Fibroblast of the conjunctiva (primary cell): ENCODE measurements at places on chromosomes 4 and X.
A peak's percentile ranks its signal among the peaks of the same experiment; 100 is the strongest.

- no peak for DNase-seq
Observed at GRCh38 chrX:110321081-110321480, 3.2 kb upstream of the AMMECR1 start.

DNA sequence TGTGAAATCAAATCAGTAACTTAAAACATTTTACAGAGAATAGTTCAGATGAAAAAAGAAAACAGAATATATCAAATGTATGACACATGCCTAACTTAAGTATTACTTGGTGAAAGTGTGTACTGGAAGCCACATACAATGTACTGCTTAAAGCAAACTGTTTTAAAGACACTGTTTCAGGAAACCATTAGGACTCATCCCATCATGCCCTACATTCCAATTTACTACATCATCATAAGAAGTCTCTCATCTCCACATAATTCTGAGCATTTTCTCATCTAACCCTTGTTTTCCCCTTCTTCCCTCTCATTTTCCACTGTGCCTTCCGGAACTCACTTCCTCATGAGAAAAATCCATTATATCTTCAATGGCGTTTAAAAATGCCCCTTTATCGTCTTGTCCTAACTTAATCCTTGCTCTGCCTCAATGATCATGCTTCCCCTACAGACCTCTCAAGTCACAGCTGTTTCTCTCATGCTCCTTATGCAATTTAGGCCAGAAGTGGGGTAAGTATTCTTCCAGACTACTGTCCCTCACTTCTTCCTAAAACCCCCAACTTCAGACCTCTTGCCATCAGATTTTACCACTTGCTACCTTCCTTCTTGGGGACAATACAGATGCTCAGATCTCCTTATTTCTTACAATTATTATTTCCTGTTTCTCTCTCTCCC, 26.8 kb upstream of the FGF5 start:
- DNase-seq = no peak

- no peak for DNase-seq
Observed at GRCh38 chr4:5709207-5709575, 832 bp upstream of the EVC2 start.

DNA sequence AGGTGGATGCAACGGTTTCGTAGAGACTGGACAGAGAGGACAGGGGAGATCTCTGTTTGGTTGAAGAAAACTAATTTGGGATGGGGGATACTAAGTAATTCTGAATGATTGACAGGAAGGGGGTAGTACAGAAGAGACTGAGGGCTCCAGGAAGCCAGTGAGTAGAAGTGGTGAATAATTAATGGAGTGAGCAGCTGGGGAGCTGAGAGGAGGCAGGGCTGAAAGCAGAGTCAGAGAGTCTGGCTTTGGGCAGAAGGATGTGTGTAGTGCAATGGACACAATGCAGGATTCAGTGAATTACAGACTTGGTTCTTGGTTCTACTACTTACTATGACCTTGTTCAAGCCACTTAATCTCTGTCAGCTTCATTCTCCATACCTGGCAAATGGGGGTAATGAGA, 161.7 kb downstream of the RBMX2 start:
- DNase-seq = no peak

GRCh38 chr4:151431728-151432127, 22.8 kb downstream of the FHIP1A start:
- DNase-seq = no peak

DNA sequence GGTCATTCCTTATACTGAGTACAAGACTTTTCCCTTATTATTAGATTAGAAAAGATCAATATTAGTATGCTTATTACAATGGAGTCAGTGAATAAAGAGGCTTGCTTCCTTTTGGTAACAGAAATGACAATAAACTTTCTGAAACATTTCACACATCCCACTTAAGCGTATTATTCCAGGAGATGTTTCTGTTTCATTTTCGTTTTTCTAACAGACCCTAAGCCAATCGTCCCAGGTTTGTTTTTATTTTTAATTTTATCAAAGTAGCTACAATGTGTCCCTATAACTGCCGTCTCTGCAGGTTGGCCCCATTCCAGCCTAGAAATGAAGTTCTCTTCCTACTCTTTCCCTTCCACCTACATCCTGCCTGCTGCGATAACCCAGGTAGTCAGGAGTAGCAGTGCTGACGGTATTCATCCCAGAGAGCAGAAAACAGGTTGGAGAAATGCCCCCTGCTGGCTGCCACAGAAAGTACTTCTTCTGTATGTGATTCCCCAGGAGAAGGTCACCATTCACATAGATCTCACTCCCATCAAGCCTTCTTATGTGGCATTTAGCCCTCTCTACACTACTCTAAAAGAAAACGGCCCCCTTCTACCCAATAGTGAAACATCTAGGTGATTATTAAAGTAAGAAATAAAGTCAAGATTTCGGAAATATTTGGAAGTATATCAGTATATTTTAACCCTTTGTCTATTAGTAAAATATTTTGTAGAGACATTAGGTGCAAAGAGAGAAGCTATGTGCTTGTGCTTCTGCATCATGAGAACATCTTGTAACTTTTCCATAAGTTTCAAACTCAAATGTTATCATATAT, 40.4 kb downstream of the ENPEP start:
- DNase-seq = peak; percentile 49

GRCh38 chr4:94605241-94605805, 152.4 kb upstream of the BMPR1B start:
- no peak for DNase-seq

DNA sequence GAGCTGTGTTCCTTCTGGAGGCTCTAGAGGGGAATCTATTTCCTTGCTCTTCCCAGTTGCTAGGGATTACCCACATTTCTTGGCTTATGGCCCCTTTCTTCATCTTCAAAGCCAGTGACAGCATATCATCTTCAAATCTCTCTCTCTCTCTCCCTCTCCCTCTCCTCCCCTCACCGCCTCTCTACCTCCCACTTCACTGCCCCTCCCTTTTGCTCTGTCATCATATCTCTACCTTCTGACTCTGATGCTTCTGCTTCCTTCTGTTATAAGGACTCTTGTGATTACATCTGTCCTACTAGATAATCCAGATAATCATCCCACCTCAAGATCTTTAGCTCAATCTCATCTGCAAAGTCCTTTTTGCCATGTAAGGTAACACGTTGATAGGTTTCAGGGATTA, 93.1 kb upstream of the TEX13D start:
- no peak for DNase-seq

DNA sequence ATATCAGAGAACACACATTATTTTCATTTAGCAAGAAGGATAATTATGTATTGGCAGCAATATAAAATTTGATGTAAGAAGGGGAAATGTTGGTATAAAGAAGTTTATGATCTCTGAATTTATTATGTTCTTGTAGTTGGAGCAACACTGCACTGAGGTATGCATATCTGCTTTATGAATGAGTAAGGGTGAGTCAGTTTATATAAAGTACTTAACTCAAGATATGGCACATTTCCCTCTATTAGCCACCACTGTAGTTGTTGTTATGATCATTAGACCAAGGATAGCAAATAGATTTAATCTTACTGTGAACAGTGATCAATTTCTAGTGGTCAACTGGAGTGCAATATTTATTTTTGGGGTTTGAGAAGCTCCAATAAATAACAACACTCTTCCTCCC, 66.6 kb downstream of the SNX25 start:
- peak; percentile 4 for DNase-seq

- DNase-seq = no peak
Observed at GRCh38 chr4:9944431-9945425, 76.6 kb downstream of the SLC2A9 start.

GRCh38 chr4:159367781-159368080, 264.9 kb downstream of the RAPGEF2 start:
- DNase-seq = no peak

DNA sequence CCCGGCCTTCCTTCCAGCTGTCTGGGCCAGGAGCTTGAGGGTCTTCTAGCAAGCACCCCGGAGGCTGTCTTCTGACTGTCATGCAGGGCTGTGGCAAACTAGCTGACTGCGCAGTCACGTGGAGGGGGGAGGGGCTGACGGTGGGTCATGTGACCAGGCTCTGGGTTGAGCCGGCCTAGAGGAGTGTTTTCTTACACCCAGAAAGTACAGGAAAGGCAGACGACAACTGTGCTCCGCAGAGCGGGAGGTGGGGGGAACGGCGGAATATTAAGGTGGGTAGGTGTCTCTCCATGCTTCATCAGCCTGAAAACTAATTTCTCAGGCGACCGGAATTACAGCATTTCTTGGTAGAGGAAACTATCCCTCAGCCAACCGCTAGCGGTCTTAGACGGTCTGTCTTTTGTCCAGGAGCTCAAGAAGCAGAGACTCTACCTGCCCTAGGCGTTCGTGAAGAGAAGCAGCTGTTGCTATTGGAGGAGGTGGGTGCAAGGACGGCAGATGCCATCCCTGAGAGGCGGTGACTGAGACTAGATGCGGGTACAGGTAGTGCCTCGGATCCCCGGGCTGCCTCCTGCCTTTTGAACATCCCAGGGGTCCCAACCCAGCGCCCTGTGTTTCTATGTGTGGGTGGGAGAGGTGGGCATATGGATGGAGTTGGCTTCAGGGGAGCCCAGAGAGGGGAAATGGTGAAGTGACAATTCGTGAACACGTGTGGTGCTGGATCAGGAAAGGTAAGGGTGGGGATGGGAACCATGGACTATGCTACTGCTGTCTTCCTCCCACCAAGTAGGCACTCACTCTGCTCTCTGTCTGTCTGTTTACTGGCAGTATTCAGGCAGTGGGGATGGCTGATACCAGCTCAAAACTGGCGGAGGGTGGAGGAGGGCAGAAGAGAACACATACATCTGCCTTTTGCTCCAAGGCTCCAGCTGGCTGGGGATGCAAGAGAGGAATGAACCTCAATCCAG, 8.8 kb downstream of the GPRASP1 start:
- DNase-seq = peak; percentile 44

DNA sequence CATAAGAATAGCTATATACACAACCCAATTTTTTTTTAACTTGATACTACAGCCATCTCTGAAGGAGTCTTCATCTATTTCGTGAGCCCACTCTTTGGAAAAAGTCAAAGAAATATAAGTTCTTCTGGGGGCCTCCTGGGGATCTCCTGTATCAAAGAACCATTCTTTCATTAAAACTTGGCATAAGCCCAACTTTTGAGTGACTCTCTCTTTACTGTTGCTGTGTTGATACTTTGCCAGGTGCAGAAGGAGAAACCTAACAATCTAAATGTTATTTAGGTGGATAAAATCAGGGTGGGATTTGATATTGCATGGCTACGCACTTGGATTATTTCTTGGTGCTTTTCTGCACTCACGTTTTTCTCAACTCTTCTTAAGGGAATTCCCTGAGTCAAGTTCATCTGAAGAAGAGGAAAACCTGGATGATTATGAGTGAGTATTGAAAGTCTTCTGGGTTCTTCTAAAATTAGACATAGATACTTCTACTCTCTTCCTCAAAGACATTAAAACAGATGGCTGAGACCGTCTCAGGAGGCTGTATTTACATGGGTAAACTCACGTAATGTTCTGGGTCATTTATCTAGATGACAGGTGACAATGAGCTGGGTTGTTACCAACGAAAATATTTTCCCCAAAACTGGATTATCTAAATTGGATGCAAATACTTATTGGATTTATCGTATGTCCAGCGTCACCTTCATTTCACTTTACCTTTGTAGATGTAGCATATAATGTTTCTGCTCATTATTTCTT, 25.2 kb downstream of the BMX start:
- no peak for DNase-seq

- no peak for DNase-seq
Observed at GRCh38 chr4:71201057-71201456, 137.8 kb upstream of the SLC4A4 start.

DNA sequence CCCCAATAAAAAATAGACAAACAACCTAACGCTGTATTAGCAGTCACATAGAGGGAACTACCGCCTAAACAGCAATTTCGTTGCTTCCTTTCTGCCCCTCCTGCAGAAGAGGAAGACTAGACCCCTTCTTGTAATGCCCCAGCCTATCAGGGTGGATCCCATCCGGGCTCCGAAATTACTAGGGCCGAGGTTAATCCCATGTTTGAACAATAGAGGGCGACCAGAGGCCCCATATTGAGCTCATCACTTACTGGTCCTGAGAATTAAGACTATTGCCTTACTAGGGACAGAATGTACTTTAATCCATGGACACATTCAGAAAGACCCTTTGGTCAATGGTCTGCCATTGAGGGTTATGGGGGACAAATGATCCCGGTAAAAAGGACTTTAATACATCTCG, 11.8 kb upstream of the ZNF630 start:
- DNase-seq = peak; percentile 10

GRCh38 chr4:66204534-66205247, 534.4 kb upstream of the EPHA5 start:
- DNase-seq = no peak

DNA sequence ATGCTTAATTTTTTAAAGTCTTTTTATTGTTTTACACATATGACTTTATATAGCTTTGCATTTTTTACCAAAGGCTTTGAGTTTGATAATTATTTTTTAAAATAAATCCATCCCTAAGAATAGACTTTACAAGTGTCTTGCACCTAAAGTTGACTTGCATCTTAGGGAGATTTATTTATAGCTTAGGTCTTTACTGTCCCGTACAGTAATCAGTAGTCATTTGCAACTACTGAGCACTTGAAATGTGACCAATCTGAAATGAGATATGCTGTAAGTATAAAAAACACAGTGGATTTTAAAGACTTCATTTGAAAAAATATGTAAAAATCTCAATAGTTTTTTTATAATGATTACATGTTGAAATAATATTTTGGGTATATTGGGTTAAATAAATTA, 19.2 kb downstream of the TBC1D1 start:
- no peak for DNase-seq

GRCh38 chrX:96373047-96373355, 311.6 kb upstream of the DIAPH2 start:
- DNase-seq = no peak

- peak; percentile 62 for DNase-seq
Observed at GRCh38 chr4:13322681-13323101, 161.4 kb downstream of the RAB28 start.

DNA sequence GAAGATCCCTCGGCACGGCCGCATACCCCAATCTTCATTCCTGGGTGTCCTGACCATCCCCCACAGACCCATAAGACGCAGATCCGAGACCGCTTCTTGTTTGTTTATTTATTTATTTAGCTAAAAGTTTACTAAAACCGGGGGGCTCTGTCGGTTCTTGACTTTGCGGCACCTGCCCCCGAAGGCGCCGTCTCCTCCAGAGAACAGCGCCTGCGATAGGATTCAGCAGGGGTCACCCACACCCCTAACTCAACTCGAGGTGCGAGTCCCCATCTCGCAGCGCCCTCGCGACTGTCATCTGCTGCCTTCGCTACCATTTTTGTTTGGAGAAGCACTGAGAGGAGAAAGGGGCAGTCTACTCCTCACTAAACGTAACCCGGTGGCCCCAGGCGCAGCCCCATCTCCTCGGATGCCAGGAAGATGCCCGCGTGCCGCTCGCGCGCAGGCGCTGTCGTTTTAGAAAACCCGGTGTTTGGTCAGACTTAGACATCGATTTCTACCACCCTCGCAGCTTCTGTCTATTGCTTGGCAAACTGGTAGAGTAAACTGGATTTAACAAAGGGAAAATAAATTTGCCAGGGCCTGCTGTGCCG, 18.9 kb upstream of the GPR101 start:
- no peak for DNase-seq

GRCh38 chr4:53121264-53121865, 244.5 kb downstream of the SCFD2 start:
- DNase-seq = no peak

DNA sequence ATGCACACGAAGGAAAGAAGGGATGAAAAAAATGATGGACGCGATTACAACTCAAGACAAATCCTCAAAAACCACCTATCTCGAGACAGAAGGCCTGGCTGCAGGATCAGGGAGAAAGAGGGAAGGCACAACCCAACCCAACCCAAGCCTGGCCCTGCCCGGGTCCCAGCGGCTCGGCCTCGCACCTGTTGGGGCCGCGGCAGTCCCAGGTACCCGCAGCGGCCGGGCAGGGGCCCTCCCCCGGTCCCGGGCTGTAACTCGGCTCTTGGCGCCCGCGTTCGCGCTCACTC, 464 bp downstream of the RASGEF1B start:
- DNase-seq = no peak

GRCh38 chr4:27366104-27366823, 505.6 kb downstream of the STIM2 start:
- no peak for DNase-seq
